T-helper 1 cell treated with Interleukin-12 subunit alpha and Interleukin-12 subunit beta and Interleukin-4 antibody, amounts not matched to agents 30 ng/mL and 1 ng/mL, for 36 hours (primary cell): ENCODE measurements at places on chromosomes 7 and 10. TPM values are rescaled to one million over a fixed set of nuclear protein-coding genes. Genes with fewer than 3 reads are reported as not detected.

The FAS gene
- total RNA-seq: 84.4 and 87.8 TPM in 2 replicates

The PRTFDC1 gene
- total RNA-seq: 0.27 and 1.0 TPM in 2 replicates

The SFRP4 gene
- not detected in 2 replicates for total RNA-seq

The LRRD1 gene
- total RNA-seq: not detected in 2 replicates

The JCAD gene
- total RNA-seq: 0.44 and 0.78 TPM in 2 replicates

The LBX1 gene
- not detected in 2 replicates for total RNA-seq

The HSPA14 gene
- total RNA-seq: 23.2 and 23.8 TPM in 2 replicates

The NYAP1 gene
- total RNA-seq: 0.12 TPM in 1 of 2 replicates, not detected in the other

The TCERG1L gene
- total RNA-seq: 0.07 TPM in 1 of 2 replicates, not detected in the other

The ATOH7 gene
- not detected in 2 replicates for total RNA-seq

The LMOD2 gene
- not detected in 2 replicates for total RNA-seq

The TCF7L2 gene
- total RNA-seq: 0.44 and 0.59 TPM in 2 replicates

The SPDYE16 gene
- 0.05 and 0.27 TPM in 2 replicates for total RNA-seq

The CALML5 gene
- not detected in 2 replicates for total RNA-seq

The SH2D4B gene
- 0.10 and 0.17 TPM in 2 replicates for total RNA-seq

The TRIM50 gene
- total RNA-seq: not detected in 2 replicates

The ADAM12 gene
- total RNA-seq: 0.07 and 0.17 TPM in 2 replicates

The PDLIM1 gene
- total RNA-seq: 28.1 and 28.7 TPM in 2 replicates

The MOGAT3 gene
- not detected in 2 replicates for total RNA-seq

The STRIP2 gene
- total RNA-seq: 38.1 and 40.2 TPM in 2 replicates

The ZNF853 gene
- total RNA-seq: 0.07 and 0.27 TPM in 2 replicates

The PNLIPRP3 gene
- total RNA-seq: not detected in 2 replicates

The PRRT4 gene
- total RNA-seq: not detected in 2 replicates

The NDUFB8 gene
- 325 and 339 TPM in 2 replicates for total RNA-seq

The BMPER gene
- total RNA-seq: not detected in 2 replicates

The UCMA gene
- total RNA-seq: not detected in 2 replicates

The STOX1 gene
- total RNA-seq: 0.37 and 0.42 TPM in 2 replicates

The MACC1 gene
- total RNA-seq: not detected in 2 replicates

The PPP1R17 gene
- not detected in 2 replicates for total RNA-seq

The KIFBP gene
- total RNA-seq: 14.6 and 15.8 TPM in 2 replicates

The EPDR1 gene
- not detected in 2 replicates for total RNA-seq

The ITPRIP gene
- 21.2 and 21.7 TPM in 2 replicates for total RNA-seq

The MYO1G gene
- 398 and 403 TPM in 2 replicates for total RNA-seq

The CHCHD2 gene
- 473 and 479 TPM in 2 replicates for total RNA-seq

The GPR85 gene
- total RNA-seq: not detected in 2 replicates

The C7orf33 gene
- not detected in 2 replicates for total RNA-seq

The CARD11 gene
- 141 and 143 TPM in 2 replicates for total RNA-seq

The AGAP3 gene
- total RNA-seq: 24.5 and 25.4 TPM in 2 replicates

The HOXA5 gene
- not detected in 2 replicates for total RNA-seq

The SEM1 gene
- total RNA-seq: 38.1 and 41.5 TPM in 2 replicates
